NCI-H510A treated with DMSO at 0.1 percent for 48 hours (cell line): ENCODE measurements at places on chromosomes 13 and 19.
A peak's percentile ranks its signal among the peaks of the same experiment; 100 is the strongest.

DNA sequence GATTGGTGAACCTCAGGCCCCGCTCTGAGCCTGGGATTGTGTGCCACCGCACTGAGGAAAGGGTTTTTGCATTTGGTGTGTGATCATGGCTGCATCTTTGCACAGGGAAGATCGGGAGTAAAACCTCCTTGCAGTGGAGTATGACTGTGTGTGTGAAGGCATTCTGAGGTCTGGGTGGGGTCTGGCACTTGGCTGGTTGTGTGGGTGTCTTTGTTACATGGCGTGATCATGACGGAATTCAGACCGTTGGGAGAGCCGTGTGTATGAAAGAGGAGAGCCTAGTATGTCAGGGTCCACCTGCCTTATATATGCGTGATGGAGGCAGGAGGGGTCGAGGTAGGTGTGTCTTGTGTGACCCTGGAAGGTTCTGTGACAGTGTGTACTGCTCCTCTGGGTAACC lies 740 bp upstream of the BEST2 start:
- DNase-seq: no peak

GRCh38 chr19:41195675-41196497 lies 2.9 kb downstream of the CYP2S1 start:
- no peak for DNase-seq

DNA sequence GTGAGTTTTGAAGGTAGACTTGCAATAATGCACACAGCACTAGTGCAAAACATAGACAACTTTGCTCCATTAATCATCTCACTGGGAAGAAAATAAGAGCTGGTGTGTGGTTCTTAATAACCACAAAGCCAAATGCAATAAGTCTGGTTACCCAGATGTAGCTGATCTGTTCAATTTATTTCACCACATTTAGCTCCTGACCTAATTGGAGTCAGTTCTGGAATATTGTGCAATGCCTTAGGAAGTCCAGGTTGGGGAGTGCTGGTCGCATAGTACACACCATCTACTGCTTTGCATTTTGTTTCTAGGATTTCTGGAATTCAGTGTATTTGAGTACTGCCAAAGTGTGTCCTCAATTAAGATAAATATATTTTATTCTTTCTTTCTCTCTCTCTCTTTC lies 483.3 kb upstream of the SPRY2 start:
- no peak for DNase-seq

- DNase-seq: no peak
These were observed 422.1 kb downstream of the FGF9 start for GRCh38 chr13:22092791-22093560.

- DNase-seq: no peak
These were observed 10.0 kb downstream of the PEX11G start for GRCh38 chr19:7478843-7479227.

GRCh38 chr13:33838647-33839046 lies 20.7 kb downstream of the RFC3 start:
- no peak for DNase-seq

DNA sequence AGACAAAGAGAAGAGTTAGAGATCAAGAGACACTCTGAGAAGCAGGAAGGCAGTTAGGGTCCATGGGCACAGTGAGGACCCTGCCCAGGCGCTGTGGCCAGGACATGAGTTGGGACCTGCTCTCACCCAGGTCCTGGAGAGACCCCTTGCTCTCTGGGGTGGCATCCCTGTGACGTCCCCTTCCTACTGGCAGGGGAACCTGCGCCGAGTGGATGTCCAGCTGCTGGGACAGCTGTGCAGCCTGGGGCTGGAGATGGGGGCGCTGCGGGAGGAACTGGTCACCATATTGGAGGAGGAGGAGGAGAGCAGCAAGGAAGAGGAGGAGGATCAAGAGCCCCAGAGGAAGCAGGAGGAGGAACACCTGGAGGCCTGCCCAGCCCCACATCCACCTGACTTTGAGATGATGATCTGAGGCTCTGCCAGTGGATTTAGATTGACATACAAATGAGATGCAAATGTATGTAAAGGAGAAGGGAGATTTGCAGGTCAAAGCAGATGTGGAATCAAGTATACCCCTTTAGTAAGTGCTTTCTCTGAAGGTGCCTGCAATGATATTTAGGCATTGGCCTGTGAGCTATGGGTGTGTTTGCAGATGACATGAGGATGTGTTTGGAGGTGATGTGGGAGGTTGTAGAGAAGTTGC lies 978 bp downstream of the ERICH4 start:
- DNase-seq: no peak

GRCh38 chr19:45175515-45176345 lies 2.3 kb downstream of the TRAPPC6A start:
- DNase-seq: peak; percentile 44

- no peak for DNase-seq
These were observed 26.5 kb upstream of the SPRY2 start for GRCh38 chr13:80367473-80367872.

- no peak for DNase-seq
These were observed 11.5 kb upstream of the SERPINE3 start for GRCh38 chr13:51327961-51328360.

DNA sequence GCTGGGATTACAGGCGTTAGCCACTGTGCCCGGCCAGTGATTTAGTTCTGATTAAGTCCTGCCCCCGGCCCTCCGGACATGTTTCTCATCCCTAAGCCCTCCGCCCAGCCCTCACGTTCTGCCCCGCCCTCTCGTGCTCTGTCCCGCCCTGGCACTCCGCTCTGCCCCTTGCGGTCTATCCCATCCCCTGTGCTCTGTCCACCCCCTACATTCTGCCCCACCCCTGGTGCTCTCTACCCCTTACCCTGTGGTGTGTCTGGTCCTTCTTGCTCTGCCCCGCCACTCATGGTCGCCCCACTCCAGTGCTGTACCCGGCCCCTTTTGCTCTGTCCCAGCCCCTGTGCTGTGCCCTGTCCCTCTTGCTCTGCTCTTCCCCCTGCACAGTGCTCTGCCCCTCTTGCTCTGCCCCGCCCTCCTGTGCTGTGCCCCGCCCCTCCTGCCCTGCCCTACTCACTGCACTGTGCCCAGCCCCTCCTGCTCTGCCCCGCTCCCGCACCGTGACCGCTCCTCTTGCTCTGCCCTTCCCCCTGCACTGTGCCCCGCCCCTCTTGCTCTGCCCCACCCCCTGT lies 3.0 kb downstream of the GTPBP3 start:
- DNase-seq: no peak

DNA sequence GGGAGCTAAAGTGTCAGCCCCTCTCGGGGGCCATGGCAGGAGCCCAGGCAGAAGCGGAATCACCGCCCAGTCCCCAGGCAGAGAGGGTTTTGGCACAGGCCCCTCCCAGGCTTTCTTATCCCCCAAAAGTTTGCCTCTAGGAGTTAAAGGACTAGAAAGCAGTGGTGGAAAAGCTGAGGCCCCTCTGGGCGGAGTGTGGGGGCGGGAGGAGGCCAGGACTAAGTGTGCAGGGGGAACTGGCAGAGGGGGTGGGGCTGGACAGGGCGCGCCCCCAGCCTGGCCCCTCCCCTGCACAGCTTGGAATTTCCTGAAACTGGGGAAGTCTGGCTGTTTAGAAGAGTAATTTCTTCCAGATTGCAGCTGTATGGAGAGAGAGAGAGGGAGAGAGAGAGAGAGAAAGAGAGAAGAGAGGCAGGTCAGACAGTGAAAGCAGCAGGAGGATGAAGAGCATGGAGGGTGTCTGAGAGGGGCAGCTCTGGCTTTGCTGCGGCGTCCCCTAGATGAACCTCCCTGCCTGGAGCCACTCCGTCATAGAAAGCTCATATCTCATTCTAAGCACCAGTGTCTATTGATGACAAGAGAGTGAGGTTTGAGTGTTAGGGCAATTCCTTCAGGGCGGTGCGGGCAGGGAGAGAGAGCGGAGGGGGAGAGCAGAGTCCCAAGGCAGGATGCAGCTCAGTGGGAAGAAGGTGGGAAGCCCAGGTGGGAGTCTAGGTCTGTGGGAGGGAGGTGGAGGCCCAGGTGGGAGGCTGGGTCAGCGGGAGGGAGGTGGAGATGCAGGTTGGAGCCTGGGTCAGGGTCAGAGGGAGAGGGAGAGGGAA lies at the start of gene CDC42EP5:
TSS of gene CDC42EP5 (minus strand) at position 226 of the 821 bp plus-strand sequence. CDS start 7,749 bp downstream, outside the sequence.
- DNase-seq: no peak

DNA sequence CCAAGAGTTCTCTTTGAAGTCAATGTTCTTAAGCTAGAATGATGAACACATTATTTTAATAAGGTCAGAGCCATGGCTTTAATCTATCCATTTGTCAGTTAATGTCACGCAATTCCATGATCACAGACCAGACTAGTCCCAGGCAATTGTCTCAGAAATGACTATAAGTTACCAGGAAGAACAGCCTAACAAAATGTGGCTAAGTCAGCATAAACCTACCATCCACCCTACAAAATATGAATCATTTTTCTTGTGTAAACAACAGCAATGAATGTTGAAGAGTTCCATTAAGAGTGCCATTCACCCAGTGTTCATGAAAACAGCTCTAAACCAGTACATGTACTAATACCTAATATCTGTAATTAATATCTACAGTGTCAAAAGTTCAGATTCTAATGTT lies 127.5 kb downstream of the KCTD12 start:
- no peak for DNase-seq

DNA sequence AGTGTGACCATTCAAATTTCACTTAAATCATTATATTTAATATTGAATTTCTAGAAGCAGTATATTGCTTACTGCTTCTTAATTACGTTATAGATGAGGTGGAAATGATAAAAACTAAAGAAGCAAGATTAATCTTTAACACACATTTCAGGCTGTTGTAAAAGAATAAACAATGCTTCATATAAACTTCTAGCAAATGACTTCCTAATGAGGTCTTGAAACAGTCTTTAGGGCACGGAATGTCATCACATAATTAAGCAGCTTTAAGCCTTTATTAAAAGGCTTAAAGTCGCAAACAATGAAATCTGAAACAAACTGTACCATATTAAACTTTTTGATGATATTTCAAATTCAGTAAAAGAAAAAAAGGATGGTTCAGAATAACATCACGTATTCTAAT lies 1.9 kb downstream of the SLITRK6 start:
- DNase-seq: no peak

DNA sequence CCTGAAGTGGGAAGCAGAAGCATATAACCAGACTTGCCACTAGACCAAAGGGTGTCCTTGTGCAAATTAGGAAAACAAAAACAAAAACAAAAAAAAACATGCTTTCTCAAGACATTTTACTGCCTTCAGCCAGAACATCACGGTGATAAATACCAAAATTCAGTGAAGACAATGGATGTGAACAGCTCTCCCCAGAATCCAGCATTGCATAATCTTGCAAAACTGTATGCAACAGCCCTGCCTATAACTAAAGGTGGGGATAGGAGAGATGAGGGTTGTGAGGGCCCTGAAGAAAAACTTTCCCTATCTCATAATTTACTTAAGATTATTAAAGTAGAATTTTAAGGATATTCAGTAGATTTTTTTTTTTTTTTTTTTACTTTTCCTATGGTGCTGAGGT lies 24.9 kb upstream of the NDFIP2 start:
- DNase-seq: no peak

DNA sequence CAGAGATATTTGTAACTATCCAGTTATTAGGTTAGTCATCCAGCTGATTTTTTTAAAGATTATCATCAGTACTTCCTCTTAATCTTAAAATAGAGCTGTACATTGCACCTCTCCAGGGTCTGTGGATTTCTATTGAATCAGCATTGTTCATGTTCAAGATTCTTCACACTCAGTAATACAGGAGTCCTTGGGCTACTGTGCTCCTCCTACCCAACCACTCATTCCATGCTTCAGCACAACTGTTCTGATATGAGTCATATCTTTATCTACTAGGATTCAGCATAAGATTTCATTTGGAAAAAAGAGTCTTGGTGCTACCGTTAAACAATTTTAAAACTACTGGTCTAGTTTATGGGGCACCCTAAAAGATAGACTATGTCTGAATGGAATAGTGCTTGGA lies 357.8 kb downstream of the DCT start:
- DNase-seq: peak; percentile 4

DNA sequence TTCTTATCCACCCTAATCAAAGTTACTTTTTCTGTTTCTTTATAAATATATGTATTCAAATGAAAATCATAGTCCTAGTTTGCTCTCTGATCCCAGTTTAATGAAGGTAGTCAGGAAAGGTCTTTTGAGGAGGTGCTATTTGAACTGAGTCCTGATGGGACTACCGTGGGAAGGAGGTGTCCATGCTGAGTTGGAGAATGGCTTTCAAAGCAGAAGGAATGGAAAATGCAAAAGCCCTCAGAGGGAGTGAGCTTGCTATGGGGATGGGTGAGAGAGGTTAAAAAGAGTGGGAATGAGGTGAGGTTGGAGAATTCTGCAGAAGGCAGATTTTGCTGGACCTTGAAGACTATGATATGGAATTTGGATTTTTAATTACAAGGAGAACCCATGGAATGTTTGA lies 193.6 kb downstream of the GPC6 start:
- DNase-seq: no peak

GRCh38 chr13:41765813-41766212 lies 195.1 kb downstream of the VWA8 start:
- DNase-seq: no peak
